ENCODE measurements at places on chromosomes 1 and 21. TPM values are rescaled to one million over a fixed set of nuclear protein-coding genes. Genes with fewer than 3 reads are reported as not detected.

CA6 gene
- not detected for total RNA-seq

ALG14 gene
- 3.4 TPM for total RNA-seq

TTLL10 gene
- total RNA-seq, result not detected

CD5L gene
- 0.42 TPM for total RNA-seq

MRPL39 gene
- 30.6 TPM for total RNA-seq

NKAIN1 gene
- total RNA-seq, result not detected

DNA sequence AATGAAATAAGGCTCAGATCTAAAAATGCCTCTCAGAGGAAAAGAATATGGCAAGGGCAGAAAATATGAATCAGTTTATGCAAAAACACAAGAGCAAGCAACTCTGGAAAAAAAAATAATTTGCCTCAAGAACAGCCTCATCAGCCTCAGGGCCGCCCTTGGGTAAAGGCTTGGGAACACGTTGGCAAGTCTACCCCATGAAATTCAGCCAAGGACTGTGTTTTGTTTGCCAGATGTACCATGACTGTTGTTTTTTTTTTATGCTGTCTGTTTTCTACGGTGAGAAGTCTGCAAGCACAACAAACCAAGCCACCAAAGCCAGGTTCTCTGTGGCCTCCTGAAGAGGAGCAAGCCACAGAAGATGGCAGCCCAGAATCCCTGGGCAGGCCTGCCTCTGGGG, 18.0 kb downstream of the HHIPL2 start:
- no peak for DNase-seq

DNA sequence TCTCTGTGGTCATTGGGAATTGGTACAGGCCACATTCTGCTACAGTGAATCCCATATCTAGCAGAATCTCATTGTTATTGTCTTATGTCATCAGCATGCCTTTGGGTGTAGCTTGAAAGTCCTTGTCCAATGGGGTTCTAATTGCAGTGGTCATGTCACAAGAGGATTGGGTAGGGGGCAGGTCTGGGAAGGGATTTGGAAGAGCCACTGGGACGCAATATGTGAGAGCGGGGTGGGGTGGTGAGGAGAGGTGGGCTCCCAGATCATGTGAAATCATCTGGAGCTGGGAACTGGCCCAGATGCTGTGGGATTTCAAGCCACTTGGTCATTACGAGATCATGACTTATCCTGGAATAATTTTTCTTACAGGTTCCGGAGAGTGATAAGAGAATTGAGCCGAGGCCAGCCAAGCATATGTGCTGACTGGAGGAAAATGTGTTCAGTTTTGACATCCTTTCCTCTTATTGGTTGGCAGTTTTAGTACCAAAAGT, 16.3 kb downstream of the CNIH3 start:
- no peak for DNase-seq

DNA sequence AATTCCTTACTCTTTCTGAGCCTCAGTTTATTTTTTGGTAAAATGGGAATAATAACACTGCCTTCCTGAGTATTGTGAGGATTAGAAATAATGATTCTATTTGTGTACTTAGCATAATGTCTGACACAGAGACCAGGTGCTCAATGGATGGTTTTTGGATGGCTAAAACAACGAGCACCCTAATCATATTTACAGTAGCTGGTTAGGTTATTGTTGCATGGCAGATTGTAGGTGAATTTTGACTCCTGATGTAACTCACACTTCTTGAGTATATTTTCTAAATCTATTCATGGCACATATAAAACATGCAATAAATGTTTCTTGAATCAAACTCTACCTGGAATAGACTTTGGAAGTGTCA, 11.9 kb upstream of the DUSP10 start:
- DNase-seq, result no peak

DNA sequence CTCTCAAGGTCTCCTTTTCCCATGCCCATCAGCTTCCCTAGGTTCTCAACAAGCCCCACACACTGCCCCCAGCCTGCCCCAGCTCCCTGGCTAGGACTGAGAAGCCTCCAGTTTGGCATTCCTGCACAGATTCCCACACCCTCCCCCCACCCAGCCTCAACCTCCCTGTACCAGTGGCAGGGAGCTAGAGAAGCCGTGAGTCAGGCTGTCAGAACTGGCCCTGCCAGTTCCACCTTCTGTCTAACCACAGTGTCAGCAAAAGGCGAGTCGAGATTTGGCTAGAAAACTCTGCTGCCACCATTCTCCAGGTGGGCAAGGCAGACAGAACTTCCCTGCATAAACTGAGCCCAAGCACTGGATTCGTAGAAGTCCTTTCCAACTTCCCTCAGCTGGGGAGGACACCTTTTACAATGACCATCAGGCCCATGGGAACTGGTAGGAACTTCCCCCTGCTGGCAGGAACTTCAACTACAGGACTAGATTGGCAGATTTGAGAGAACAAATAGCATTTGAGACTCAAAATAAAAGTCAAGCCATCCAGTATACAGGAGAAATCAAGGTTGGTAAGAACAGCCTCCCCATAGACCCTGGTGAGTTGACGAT, 31.0 kb downstream of the TNNT2 start:
- peak; percentile 14 for DNase-seq

DNA sequence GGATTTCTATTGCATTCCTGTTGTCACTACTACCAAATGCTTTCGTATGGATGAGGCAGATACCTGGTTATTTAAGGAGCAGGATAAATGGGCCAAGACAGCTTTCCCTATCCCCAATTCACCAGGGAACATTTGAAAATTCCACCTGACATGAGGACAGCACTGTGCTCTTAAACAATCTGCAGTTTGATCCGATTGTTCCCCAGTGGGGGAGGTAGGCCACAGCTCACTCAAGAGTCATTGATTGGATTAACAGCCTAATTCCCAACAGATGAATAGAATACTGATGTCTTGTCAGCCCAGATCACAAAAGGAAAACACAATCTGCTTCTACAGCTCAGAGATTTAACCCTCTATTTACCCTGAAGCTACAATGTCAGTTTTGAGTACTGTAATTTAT, 123.9 kb downstream of the LHX4 start:
- DNase-seq, result no peak

- DNase-seq, result no peak
Measured at GRCh38 chr1:60942291-60942690, 140.1 kb upstream of the NFIA start.

DNA sequence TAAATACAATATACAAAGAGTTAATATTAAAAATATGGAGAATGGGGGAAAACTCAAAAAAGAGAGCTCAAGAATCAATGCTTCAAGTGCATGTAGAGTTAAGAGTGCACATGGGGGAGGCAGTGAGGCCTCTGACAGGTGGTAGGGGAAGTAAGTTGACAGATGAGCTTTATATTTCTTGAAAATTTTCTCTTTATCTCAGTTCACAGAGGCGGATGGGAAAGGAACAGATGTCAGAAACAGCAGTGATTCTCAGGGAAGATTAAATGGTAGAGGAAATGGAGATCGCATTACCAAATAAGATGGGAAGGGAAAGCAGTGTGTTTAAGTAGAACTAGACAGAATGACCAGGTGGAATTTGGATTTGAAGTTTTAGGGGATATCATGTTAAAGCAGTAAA, 200.1 kb upstream of the C1orf105 start:
- no peak for DNase-seq

DNA sequence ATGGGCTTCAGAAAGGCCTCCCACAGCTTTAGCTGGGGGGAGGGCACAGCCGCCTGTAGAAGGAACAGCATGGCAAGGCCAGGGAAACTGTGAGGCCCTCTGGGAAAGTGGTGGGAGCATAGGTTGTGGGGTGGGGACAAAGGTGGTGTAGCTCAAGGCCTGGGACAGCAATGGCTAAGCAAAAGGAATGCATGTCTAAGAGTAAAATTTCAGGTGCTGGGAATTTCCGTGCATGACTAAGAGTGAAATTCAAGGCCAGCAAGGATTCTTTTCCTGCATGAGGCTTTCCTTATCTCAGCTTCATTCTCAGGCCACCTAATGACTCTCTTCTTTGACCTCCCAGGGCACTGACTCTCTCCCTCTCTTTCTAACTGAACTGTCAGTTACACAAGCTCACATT, 86.5 kb upstream of the WNT4 start:
- DNase-seq, result no peak

DNA sequence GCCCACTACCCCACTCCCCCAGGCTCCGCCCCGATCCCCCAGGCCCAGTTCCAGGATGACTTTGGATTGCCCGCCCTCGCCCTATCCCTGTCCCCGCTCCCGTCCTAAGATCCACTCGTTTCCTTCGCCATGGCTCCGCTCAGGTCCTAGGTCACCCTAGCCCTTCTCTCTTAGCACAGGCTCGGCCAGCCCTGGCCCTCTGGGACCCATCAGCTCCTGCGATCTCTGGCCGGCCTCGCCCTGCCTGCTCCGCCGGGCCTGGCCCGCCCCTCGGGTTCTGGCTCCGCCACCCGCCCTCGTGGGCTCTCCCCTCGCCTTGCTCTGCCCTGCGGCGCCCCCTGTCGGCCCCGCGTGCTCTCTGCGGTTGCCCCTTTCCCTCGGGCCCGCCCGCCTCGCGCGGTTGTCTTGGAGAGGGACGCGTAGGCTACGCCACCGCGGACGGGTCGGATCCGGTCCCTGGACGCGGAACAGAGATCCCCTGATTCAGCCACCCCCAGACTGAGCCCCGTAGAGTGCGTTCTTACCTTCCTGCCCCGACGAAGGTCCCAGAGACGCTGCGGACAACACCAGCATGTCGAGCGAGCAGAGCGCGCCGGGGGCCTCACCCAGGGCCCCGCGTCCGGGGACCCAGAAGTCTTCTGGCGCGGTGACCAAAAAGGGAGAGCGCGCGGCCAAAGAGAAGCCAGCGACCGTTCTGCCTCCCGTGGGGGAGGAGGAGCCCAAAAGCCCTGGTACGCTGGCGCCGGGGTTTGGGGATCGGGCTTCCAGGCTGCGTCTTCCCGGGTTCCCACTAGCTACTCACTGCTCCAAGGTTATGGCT, at the start of gene LRRC71:
TSS of gene LRRC71 (plus strand) at position 400 of the 820 bp plus-strand sequence. CDS start at position 572, 172 bp downstream.
- peak; percentile 95 for DNase-seq

GRCh38 chr1:196409586-196409985, 198.7 kb downstream of the KCNT2 start:
- no peak for DNase-seq

- peak; percentile 95 for DNase-seq
Measured at GRCh38 chr1:204494281-204495077, at the start of gene PIK3C2B. TSS of gene PIK3C2B (minus strand) at chr1:204494805. CDS start at chr1:204469802, 25,003 bp downstream.

GRCh38 chr1:99465176-99465900, 180.6 kb upstream of the PALMD start:
- DNase-seq, result no peak

- no peak for DNase-seq
Measured at GRCh38 chr1:42424201-42424600, 31.6 kb downstream of the ZMYND12 start.

DNA sequence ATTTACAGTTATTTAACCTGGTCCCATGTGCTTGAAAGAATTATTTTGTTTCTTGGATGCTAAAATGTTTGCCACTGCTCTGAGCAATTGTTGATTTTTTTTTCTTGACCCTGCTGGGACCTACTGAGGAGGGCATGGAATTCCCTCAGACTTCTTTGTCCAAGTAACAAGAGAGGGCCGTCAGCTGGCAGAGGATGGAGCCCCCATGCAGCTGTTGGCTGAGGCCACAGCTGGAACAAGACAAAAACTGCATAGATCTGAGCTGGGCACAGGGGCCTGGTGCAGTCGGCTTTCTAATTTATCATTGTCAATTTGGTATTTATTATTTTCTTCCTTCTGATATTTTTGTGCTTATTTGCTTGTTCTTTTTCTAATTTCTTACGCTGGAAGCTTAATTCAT, 39.6 kb upstream of the ABCG1 start:
- DNase-seq, result no peak

DNA sequence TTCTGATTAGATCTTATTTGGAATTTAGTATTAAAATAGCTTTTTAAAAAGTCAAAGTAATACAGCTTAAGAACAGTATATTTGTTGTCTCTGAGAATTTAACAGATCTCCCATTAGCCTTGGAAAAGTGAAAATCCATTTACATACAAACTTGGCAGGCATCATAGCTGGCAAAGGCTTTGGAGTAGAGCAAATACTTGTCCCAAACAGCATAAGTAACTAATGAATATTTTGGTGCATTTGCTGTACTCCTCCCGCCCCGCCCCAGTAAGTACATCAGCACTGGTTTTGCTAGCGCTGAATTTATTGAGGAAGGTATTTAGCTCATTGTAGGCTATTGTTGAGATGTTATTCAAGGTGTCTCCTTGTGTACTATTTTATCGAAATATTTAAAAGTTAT, 417.7 kb upstream of the KAZN start:
- DNase-seq, result no peak

DNA sequence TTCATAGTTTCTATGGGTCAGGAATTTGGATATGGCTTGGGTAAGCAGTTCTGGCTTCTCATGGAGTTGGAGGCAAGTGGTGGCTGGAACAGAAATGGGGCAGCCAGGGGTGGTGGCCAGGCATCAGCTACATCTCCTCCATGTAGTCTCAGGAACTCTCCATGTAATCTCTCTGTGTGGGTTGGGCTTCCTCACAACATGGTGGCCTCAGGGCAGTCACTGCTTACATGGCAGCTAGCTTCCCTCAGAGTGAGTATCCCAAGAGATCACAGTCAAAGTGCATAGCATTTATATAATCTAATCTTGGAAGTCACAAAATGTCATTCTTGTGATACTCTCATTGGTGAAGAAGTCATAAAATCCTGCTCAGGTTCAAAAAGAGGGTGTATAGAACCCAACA, 25.7 kb downstream of the MR1 start:
- no peak for DNase-seq

GRCh38 chr1:48402599-48402998, 69.4 kb downstream of the SPATA6 start:
- DNase-seq, result no peak

GRCh38 chr1:19738076-19738475, 61.6 kb downstream of the TMCO4 start:
- DNase-seq, result no peak

GRCh38 chr1:202237052-202237451, 43.5 kb downstream of the LGR6 start:
- DNase-seq, result no peak

GRCh38 chr21:37532868-37533780, 166.6 kb downstream of the DYRK1A start:
- DNase-seq, result peak; percentile 71

GRCh38 chr1:207306603-207307002, 14.9 kb upstream of the CD55 start:
- no peak for DNase-seq

- no peak for DNase-seq
Measured at GRCh38 chr21:38139380-38140168, 117.2 kb upstream of the KCNJ15 start.

Measured in right cardiac atrium (tissue), 5 donors.